ENCODE measurements at places on chromosomes 6 and 20.

GRCh38 chr20:33373735-33374605 is 27.3 kb downstream of the CDK5RAP1 start:
- no peaks in the 10 kb centered on the region for H3K27me3 ChIP-seq
- no peak overlapping the region for H3K4me3 ChIP-seq
- peak overlapping the region; percentile 2 for H3K27ac ChIP-seq
- peaks cover 31% of the 10 kb centered on the region for H3K36me3 ChIP-seq
- peaks cover 17% of the 10 kb centered on the region for H3K4me1 ChIP-seq
- DNase-seq = no peak

DNA sequence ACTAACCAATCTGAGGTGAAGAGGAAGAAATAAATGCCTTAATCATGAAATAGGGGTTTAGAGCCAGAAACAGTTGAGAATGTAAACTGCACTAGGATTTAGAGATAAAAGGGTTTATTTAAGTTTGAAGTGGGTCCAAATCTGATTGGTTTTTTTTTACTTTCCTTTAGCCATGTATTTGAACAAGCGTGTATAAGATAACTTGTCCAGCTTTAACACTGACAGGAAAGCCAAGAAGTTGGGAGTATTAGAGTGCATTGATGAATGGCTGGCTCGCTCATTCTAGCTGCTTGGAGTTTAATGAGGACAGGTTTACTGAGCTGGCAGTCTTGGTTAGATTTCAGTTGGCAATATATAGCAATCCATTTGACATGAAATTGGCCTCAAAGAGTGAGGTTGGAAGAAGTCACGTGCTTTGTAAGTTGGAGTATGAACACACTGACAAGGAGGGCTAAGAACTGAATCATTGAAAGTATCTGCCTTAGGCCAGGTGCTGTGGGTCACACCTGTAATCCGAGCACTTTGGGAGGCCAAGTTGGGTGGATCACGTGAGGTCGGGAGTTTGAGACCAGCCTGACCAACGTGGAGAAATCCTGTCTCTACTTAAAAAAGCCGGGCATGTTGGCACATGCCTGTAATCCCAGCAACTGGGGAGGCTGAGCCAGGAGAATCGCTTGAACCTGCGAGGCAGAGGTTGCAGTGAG is 13.7 kb downstream of the SRSF3 start:
- H3K36me3 ChIP-seq = peaks cover 74% of the 10 kb centered on the region
- peaks cover 11% of the 10 kb centered on the region for H3K4me1 ChIP-seq
- no peak overlapping the region for H3K27ac ChIP-seq
- no peak for DNase-seq
- no peaks in the 10 kb centered on the region for H3K27me3 ChIP-seq
- H3K4me3 ChIP-seq = no peak overlapping the region

DNA sequence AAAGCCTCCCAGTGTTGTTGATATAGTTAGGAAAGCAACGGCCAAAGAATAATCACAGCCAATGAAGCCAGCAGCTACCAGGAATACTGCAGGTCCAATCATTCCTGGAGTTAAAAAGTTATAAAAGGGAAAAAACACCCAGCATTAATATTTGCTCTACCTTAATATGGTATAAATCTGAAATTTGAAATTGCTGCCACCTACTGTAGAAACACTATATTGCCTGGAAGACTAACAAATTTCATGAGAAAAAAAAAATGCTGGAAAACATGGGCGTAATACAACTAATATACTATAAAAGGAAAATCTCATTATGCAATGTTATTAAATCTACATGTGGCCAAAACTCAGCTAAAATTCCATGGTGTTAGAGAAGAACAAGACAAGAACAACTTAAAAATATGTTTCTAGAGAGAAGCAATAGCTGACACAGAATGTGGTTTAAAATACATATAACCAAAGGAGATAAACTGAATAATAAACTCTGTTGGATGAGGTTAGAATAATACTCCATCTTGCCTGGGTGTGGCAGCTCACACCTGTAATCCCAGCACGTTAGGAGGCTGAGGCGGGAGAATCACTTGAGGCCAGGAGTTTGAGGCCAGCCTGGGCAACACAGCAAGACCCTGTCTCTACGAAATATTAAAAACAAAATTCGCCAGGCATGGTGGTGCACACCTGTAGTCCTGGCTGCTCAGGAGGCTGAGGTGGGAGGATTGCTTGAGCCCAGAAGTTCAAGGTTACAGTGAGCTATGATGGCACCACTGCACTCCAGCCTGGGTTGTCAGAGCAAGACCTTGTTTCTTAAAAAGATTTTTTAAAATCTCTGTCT is 43.1 kb downstream of the SLC17A5 start:
- peaks cover 31% of the 10 kb centered on the region for H3K36me3 ChIP-seq
- peaks cover 3% of the 10 kb centered on the region for H3K4me1 ChIP-seq
- DNase-seq = no peak

- no peak overlapping the region for H3K27ac ChIP-seq
- no peak overlapping the region for H3K4me3 ChIP-seq
- no peak for DNase-seq
- no peaks in the 10 kb centered on the region for H3K27me3 ChIP-seq
These were observed 267.7 kb upstream of the RNF24 start for GRCh38 chr20:4283016-4283415.

GRCh38 chr20:52761867-52762266 is 210.3 kb upstream of the TSHZ2 start:
- H3K4me3 ChIP-seq = no peak overlapping the region
- H3K27me3 ChIP-seq = no peaks in the 10 kb centered on the region
- no peak for DNase-seq
- H3K4me1 ChIP-seq = no peaks in the 10 kb centered on the region

DNA sequence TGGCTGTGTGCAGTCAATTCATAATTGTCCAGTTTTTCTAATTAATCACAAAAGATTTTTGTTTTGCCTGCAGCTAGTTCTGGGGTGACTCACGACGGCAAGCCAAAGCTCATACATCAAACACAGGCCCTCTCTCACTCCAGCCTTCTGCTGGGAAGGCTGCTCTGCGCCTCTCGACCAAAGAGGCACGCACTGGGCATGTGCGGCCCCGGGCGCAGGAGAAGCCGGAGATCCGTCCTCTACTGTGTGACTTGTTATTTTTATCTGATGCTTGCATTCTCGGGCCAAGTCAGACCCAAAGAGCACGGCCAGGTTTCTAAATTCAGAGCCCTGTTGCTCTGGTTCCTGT is 98.5 kb downstream of the TFAP2A start:
- H3K4me1 ChIP-seq = no peaks in the 10 kb centered on the region
- no peak overlapping the region for H3K4me3 ChIP-seq
- H3K27me3 ChIP-seq = no peaks in the 10 kb centered on the region

GRCh38 chr6:78132671-78133410 is 480.0 kb downstream of the MEI4 start:
- H3K27me3 ChIP-seq = no peaks in the 10 kb centered on the region
- H3K4me1 ChIP-seq = no peaks in the 10 kb centered on the region
- no peak overlapping the region for H3K27ac ChIP-seq
- no peaks in the 10 kb centered on the region for H3K36me3 ChIP-seq

DNA sequence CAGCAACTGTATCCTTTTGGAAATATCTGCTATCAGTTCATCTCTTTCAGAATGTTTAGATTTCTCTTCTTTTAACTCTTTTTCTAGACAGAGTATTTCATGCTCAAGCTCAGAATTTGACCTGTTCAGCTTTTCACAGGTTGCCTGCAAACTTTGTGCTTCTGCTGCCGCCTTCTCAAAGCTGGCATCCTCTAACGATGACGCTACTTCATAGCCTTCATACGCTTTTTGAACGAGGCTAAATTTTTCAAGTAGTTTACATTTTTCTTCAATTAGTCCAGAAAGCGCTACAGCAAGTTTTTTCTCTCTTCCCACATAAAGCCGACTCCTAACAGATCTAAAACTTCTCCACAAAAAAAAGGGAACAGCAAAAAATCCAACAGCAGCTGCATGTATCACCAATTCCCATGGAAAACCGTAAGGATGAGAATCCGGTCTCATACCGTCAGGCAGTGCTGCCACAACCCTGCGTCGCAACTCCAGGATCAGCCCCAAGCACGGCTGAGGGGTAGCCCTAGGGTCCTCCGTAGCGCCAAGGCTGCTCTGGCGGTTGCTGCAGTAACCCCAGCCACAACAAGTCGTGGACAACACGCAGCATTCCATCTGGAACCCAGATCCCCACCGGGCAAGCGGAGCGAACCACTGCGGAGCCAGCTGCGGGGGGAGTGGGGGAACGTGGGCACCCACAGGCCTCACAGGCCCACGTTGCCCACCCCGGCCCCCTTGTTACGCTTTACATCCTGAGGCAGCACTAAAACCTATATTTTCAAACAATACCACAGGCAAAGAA is 30.6 kb downstream of the DACT2 start:
- H3K27ac ChIP-seq = no peak overlapping the region
- H3K36me3 ChIP-seq = no peaks in the 10 kb centered on the region
- DNase-seq = no peak

GRCh38 chr6:25034431-25034921 is 98.7 kb upstream of the RIPOR2 start:
- H3K4me3 ChIP-seq = peak overlapping the region; percentile 64
- H3K36me3 ChIP-seq = peaks cover 4% of the 10 kb centered on the region
- H3K4me1 ChIP-seq = peaks cover 34% of the 10 kb centered on the region

DNA sequence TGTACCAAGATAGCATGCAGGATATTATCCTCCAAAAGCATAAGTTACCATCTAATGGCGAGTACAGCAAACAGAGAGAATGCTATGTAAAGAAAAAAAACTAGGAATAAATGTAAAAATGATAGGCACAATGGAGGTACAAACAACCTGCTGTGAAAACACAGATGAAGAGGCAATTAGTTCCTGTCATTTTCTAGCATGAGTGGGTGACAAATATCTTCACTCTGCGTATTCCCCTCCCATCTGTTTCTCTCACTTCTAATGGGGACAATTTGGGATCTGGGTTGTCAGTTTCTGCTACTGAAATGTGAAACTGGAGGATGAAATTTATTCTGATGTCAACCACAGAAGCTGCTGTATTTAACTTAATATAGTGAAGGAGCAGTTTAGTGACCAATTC is 11.7 kb upstream of the PTPRK start:
- H3K4me1 ChIP-seq = no peaks in the 10 kb centered on the region
- H3K27ac ChIP-seq = no peak overlapping the region
- H3K27me3 ChIP-seq = no peaks in the 10 kb centered on the region
- no peak overlapping the region for H3K4me3 ChIP-seq
- DNase-seq = no peak

- no peak overlapping the region for H3K27ac ChIP-seq
- no peak overlapping the region for H3K4me3 ChIP-seq
- no peaks in the 10 kb centered on the region for H3K4me1 ChIP-seq
These were observed 41.7 kb downstream of the TMEM242 start for GRCh38 chr6:157281570-157281969.

- no peak overlapping the region for H3K4me3 ChIP-seq
- H3K4me1 ChIP-seq = no peaks in the 10 kb centered on the region
These were observed 577.8 kb downstream of the MAFB start for GRCh38 chr20:40111282-40111681.

- DNase-seq = no peak
- no peaks in the 10 kb centered on the region for H3K27me3 ChIP-seq
- no peak overlapping the region for H3K4me3 ChIP-seq
- no peaks in the 10 kb centered on the region for H3K36me3 ChIP-seq
These were observed 329.6 kb downstream of the GRIK2 start for GRCh38 chr6:101722991-101723579.

DNA sequence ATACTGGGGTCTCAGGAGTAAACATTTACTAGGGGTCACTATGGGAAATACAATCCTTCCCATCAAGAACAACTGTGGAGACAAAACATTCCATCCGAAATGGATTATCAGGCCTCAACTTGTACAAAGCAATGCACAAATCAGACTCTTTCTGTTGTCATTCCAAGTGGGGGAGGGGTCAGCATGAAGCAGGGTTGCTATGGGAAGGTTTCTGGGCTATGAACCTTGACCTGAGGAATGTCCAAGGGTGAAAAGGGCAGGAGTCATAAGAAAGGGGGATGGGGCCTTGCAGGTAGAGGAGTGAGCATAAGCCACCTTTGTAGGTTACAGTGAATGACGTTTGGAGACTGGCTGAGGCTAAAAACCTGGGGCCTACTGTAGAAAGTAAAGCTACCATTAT is 3.1 kb downstream of the METTL24 start:
- no peak overlapping the region for H3K27ac ChIP-seq
- H3K4me3 ChIP-seq = no peak overlapping the region
- no peaks in the 10 kb centered on the region for H3K36me3 ChIP-seq
- H3K27me3 ChIP-seq = peaks cover 10% of the 10 kb centered on the region
- no peak for DNase-seq

GRCh38 chr6:68279793-68280557 is 355.1 kb upstream of the ADGRB3 start:
- no peak overlapping the region for H3K27ac ChIP-seq
- H3K36me3 ChIP-seq = no peaks in the 10 kb centered on the region
- H3K27me3 ChIP-seq = no peaks in the 10 kb centered on the region
- H3K4me3 ChIP-seq = no peak overlapping the region
- no peak for DNase-seq

DNA sequence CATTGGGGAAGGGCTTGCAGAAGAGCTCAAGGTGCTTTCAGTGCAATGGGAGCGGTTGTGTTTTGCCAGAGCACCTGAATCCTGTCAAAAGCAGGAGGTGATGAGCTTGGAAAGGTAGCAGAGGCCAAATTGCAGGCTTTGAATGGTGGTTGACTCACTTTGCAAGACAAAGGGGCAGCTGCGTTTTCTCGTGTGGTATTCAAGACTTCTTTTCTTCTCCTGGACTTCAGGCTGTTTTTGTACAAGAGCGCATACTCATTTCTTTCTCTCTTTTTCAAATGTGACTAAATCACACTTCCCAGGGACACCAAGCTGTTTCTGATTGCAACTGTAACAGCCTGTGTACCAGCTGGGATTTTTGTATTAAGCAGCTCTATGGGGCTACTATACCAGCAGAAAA is 32.3 kb downstream of the GHRH start:
- H3K27ac ChIP-seq = no peak overlapping the region
- H3K36me3 ChIP-seq = peaks cover 96% of the 10 kb centered on the region
- no peaks in the 10 kb centered on the region for H3K4me1 ChIP-seq

DNA sequence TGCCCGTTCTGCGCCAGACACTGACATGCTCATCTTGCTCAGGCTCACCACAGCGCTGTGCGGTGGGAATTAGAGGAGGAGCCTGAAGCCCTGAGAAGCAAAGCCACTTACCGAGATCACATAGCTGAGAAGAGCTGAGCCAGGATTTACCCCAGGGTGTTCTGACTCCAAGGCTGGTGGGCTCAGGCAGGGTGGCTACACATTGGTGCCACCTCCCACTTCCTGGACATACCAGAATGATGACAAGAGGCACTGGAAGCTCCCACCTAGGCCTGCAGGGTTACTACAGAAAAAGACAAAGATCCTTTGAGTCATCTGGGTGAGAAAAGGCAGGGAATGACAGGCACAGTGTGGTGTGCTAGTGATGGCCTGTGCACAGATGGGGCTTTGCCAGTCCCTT is 24.4 kb upstream of the FKBP1A start:
- H3K27ac ChIP-seq = no peak overlapping the region
- no peak overlapping the region for H3K4me3 ChIP-seq
- H3K36me3 ChIP-seq = no peaks in the 10 kb centered on the region
- H3K27me3 ChIP-seq = no peaks in the 10 kb centered on the region
- H3K4me1 ChIP-seq = no peaks in the 10 kb centered on the region
- no peak for DNase-seq

DNA sequence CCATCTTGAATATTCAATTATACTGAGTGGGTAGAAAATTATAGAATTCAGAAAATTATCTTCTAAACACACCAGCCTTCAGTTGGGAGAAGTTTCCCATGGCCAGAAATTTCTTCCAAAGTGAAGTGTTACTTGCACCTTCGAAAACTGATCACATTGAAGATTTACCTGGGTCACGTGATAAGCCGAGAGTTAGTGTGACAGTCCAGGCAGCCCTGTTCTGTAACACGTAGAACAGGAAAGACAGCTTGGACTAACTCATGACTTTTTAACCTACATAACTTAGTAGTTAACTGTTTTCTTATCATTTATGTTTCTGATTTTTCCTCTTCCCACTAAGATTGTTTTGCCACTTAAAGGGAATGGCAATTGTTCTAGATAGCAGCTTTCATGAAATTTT is 118.3 kb upstream of the MTHFD1L start:
- H3K27me3 ChIP-seq = no peaks in the 10 kb centered on the region
- DNase-seq = no peak
- no peak overlapping the region for H3K4me3 ChIP-seq
- H3K27ac ChIP-seq = no peak overlapping the region

Measured in effector memory CD4-positive, alpha-beta T cell (primary cell).